Heart left ventricle (tissue), 16 donors: ENCODE measurements at places on chromosomes 12 and 14. TPM values are rescaled to one million over a fixed set of nuclear protein-coding genes. Genes with fewer than 3 reads are reported as not detected.

DNA sequence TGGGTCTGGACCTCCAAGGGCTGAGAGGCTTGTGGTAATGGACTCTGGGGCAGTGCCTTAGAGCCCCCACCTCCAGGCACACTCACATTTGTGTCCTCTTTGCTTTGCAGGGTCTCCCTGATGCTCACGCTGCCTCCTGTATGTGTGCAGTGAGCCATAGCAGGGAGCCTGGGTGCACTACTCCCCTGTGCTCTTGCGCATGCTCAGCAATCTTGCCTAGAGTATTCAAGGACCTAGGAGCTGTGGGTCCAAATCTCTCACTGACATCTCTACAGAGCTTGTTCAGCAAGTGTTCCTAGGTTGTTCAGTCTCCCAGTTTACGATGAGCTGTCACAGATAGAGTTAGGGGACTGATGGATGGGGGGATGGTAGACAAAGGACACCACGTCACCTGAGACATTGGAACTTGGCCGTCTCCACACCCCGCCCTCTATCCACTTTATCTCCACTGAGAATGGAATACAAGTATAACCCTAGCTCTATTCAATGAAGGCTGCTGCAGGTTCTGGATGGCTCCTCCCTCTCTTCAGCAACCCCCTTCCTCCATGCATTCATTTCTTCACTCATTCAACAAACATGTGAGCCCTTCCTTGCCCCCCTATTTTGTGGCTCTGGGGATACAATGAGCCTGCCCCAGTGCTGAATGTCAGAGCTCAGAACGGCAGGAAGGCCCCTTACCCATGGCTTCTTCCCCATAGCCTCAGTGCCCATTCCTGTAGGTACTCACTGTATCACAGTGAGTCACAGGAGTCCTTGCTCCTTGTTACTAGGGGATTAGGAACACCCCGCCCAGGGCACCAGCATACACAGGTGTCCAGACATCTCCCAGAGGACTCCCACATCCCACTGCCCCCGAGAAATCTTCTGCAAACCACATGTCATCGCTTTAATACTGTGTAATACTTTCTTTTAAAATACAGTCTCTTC, 31.2 kb downstream of the FIGNL2 start:
- peaks cover 21% of the 10 kb centered on the region for H3K27me3 ChIP-seq
- DNase-seq = no peak
- H3K4me3 ChIP-seq = no peak overlapping the region
- no peaks in the 10 kb centered on the region for H3K36me3 ChIP-seq
- no peak overlapping the region for H3K27ac ChIP-seq

The MSI1 gene
- total RNA-seq = 5.3 TPM

The SLC4A8 gene
- total RNA-seq = 0.66 TPM

The AKAP5 gene
- 0.25 TPM for total RNA-seq

DNA sequence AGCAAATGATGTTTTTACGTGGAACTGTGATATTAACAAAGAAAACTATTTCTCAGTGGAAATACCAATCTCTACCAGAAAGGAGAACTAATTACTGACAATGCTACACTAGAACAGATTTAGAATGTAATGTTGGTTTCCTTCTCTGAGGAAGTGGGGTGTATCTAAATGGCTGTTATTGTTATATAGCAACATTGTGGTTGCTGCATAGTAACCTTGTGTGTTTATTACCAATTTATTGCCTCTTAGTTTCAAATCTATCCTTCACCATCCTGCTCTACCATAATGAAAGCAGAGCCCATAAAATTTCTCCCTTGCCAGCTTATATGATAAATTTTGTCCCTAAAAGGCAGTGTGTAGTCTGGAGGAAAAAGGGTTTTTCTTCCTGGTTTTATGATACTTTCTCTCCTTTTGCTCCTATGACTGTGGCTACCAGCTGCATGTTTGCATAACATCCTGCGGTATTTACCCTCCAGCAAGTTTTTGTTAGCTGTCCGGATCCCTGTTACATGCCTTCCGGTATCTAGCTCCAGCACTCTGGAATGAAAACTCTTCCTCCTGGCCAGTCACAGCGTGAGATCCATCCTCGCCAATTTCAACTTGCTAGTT, 5.7 kb upstream of the KLRK1 start:
- H3K27ac ChIP-seq = no peak overlapping the region
- no peak for DNase-seq
- peaks cover 28% of the 10 kb centered on the region for H3K4me1 ChIP-seq
- H3K4me3 ChIP-seq = no peak overlapping the region
- no peaks in the 10 kb centered on the region for H3K36me3 ChIP-seq

DNA sequence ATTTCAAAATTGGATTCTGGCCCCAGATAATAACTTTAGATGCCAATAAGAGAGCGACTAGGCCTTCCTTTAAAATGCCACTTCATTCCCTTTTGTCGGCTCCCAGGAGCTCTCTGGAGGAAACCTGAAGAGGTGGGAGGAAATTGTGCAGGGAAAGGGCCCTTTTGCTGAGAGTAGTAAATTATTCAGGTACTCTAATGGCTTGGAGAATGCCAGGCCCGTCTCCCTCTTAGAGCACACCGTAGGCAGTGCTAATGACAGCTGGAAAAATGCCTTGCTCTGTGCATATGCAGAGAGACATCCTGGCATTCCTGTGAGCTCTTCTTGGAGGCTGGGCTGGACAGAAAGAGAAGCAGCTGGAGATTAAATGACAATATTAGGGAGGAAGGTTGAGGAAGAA, 115.0 kb upstream of the RPH3A start:
- no peak overlapping the region for H3K27ac ChIP-seq
- H3K27me3 ChIP-seq = peaks cover 18% of the 10 kb centered on the region
- no peak overlapping the region for H3K4me3 ChIP-seq

GRCh38 chr14:86321151-86321550, 791.2 kb downstream of the FLRT2 start:
- H3K4me3 ChIP-seq = no peak overlapping the region
- DNase-seq = no peak
- H3K36me3 ChIP-seq = no peaks in the 10 kb centered on the region
- H3K27me3 ChIP-seq = no peaks in the 10 kb centered on the region
- H3K4me1 ChIP-seq = no peaks in the 10 kb centered on the region
- H3K27ac ChIP-seq = no peak overlapping the region

DNA sequence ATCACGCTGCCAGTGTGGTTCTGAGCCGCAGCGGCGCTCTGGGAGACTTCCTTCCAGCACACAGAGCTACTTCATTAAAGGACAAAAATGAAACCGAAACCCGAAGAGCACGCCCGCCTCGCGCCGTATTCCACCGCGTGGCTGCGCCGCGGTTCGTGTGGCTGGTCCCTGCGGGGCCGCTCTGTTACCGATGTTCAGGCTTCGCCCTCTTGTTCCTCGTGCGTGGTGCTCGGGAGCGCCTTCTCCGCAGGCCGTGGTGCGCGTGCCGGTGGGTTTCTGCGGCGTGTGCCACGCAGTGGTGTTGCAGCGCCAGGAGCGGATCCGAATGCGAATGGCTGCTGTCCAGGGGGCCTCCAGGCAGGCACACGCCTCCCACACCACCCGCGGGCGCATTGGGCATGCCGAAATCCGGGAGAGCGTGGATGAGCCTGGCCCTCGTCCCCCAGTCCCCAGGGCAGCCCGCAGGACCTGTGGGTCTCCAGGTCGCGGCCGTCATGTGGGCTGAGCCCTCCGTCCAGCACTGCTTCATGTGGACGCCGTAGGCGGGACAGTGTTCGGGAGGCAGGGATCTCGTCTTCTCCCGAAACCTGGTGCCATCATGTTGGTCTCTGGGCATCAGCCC, 91.2 kb downstream of the ADGRD1 start:
- no peak for DNase-seq
- no peak overlapping the region for H3K4me3 ChIP-seq
- H3K27me3 ChIP-seq = no peaks in the 10 kb centered on the region
- H3K4me1 ChIP-seq = peaks cover 26% of the 10 kb centered on the region

The PAPLN gene
- 0.79 TPM for total RNA-seq

DNA sequence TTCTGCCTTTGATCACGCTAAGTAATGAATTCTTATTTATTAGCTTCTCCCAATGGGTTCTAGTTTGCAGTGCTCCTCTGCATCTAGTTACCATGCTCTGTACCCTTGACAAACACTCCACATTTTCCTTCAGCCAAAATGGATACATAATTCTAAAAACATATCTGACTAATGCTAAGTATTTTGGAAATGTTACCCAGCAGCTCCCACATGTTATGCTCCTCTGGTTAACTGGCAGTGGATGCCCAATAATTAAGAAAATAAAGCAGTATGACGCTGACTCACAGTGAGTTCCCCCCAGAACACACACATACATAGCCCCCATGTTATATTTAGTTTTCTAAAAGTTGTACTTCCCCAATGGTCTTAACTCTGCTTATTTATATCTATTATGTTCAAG, 74.6 kb downstream of the STXBP6 start:
- no peaks in the 10 kb centered on the region for H3K27me3 ChIP-seq
- DNase-seq = no peak
- H3K4me1 ChIP-seq = no peaks in the 10 kb centered on the region
- H3K27ac ChIP-seq = peak overlapping the region; percentile 29
